ENCODE measurements at places on chromosomes 16 and 17. TPM values are rescaled to one million over a fixed set of nuclear protein-coding genes. Genes with fewer than 3 reads are reported as not detected.

- no peak for DNase-seq
Measured at GRCh38 chr16:56094231-56094630, 97.1 kb upstream of the GNAO1 start.

- DNase-seq: no peak
Measured at GRCh38 chr17:9383826-9384225, 191.8 kb downstream of the STX8 start.

DNA sequence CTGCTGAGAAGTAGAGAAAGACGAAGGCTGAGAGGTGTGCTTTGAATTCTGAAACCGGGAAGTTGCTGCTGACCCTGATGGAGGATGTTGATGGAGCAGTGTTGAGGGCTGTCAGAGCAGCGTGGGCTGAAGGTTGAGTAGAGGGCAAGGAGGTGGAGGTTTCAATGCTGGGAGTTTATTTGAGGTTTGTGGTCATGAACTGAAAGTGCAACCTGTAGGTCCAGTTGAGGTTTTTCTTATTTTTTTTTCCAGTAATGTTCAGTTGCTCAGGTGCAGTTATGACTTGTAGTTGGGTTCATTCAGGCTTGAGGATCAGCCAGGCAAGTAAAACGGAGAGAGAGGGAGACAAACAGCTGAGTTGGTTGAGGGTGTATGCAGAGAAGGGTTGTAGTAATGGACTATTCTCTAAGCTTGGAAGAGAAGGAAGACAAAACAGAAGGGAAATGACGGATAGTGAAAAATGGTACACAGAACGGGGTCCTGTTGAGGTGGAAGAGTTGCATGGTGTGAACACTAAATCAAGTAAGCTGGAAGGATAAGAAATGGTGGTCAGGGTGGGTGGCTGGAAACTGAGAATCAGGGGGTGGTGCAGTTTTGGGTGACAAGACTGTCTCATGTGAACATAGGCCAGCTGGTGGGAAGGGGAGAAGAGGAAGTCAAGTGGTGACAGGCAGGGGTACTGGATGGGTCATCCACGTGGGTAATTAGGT, 8.7 kb upstream of the UBE2G1 start:
- no peak for DNase-seq

ACBD4 gene
- total RNA-seq: 14.8 TPM

DNA sequence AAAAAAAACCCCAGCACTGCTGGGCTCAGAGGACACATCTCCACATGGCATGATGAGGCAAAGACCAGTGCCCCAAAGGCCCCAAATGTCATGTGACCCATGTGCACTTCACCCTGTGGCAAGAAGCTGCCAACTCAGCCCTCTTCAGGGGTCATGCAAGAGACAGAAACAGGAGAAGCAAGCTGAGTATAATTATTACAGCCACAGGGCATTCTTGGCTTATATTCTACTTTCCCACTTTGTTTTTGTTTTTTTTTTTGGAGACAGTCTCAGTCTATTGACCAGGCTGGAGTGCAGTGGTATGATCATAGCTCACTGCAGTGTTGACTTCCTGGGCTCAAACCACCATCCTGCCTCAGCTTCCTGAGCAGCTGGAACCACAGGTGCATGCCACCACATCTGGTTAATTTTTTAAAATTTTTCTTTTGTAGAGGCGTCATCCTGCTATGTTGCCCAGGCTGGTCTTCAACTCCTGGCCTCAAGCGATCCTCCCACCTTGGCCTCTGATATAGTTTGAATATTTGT, 32.7 kb upstream of the LITAF start:
- no peak for DNase-seq

HBA2 gene
- 60.2 TPM for total RNA-seq

DNA sequence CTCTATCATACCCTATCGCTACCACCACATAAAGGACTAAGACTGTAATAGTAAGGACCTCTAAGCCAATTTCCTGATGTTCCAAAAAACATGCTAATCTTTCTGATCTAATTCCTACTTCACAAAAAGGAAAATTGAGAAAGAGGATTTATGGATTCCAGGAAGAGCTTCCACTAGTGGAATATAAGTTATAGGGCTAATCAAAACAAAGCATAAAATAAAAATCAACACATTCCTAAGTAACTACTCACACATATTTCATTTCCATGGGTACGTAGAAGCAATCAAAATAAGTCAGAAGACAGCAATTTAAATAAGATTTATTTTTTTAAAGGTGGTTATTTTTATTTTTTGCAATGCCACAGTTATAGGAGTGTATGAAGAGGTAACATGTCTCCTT, 12.4 kb downstream of the CCDC43 start:
- DNase-seq: no peak

GRCh38 chr17:62588109-62588508, 39.4 kb upstream of the MRC2 start:
- DNase-seq: no peak

ZG16 gene
- not detected for total RNA-seq

NAE1 gene
- 31.1 TPM for total RNA-seq

GCGR gene
- total RNA-seq: not detected

GRCh38 chr16:48347980-48348379, 37.2 kb downstream of the SIAH1 start:
- no peak for DNase-seq

NAGS gene
- 4.0 TPM for total RNA-seq

GRCh38 chr17:58507123-58507634, 7.3 kb downstream of the MTMR4 start:
- DNase-seq: no peak

DNA sequence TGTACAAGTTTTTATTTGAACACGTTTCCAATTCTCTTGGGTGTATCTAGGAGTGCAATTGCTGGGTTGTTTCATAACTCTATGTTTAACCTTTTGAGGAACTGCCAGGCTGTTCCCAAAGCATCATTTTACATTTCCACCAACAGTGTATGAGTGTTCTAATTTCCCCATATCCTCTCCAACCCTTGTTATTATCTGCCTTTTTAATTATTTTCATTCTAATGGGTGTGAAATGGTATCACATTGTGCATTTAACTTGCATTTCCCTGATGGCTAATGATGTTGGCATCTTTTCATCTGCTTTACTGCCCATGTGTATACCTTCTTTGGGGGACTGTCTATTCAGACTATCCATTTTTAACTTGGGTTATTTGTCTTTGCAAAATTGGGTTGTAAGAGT, 104.2 kb downstream of the USP31 start:
- DNase-seq: no peak

- no peak for DNase-seq
Measured at GRCh38 chr17:34884597-34884996, 76.7 kb downstream of the CCT6B start.

RNF157 gene
- total RNA-seq: 10.7 TPM
